Ascending aorta (tissue), 2 donors: ENCODE measurements at places on chromosomes 2 and 18. TPM values are rescaled to one million over a fixed set of nuclear protein-coding genes. Genes with fewer than 3 reads are reported as not detected.

- no peak for DNase-seq
Measured at GRCh38 chr2:114421781-114422180, 20.7 kb upstream of the DPP10 start.

DNA sequence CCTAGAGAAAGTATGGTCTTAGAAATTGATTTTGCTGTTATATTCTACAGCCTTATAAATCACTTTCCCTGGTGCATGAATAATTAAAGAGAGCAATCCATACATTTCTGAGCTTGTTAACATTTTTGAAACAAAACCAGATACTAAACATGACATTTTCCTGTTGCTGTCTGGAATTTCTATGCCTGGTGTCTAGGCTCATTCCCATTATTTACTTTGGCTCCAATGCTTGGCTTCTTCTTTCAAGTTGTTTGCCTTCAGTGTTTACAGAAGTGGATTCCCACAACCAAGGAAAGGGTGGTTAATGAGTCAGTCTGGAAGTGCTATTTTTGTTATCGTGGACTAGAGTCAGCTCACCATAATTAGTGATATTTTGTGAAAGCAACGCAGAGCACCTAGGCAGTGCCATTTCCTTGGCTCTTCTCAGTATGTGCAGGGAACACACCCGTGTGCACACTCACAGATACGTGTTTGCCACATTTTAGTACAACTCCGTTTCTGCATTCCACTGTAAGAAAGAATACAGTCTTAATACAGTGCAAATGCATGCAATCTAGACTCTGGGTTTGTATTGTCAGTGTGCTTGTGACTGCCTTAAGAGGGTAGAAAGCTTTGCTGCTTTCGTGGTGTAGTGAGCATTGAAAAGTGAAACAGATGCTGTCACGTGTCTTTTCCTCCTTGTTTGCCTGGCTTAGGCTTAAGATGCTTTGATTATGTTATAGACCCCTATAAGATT, 185.0 kb upstream of the RASGRP3 start:
- DNase-seq = no peak

DNA sequence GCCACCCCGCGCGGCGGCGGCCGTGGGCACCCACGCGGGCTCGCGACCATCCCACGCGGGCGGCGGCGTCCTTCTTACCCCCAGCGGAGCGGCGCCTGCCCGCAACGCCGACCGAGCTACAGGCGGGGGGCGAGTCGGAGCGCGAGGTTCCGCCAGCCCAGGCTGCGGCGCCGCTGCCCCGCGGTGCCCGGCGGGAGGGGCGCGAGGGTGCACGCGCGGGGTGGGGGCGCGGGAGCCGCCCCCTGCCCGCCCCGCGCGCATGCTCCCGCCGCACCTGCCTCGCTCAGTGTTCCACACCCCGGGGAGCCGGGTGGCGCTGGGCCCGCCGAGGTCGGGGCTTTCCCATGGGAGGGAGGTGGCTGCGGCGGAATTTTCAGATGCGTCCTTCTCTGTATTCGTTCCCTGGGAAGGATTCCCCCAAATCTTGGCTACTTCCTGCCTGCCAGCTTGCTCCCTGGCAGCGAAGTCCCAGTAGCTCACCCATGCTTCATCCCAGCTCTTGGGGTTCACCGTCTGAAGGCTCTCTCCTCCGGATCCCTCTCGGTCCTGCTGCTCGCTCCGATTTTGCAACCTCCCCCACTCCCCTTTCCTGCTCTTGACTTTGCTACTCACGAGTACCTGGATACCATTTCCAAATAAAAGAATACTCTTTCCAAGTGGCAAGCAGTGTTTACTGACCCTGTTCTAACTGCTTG, at the start of gene L3MBTL4:
L3MBTL4 (minus strand) TSS at position 189 of the 695 bp plus-strand sequence. CDS start 103,286 bp downstream, outside the sequence.
- DNase-seq = no peak

DNA sequence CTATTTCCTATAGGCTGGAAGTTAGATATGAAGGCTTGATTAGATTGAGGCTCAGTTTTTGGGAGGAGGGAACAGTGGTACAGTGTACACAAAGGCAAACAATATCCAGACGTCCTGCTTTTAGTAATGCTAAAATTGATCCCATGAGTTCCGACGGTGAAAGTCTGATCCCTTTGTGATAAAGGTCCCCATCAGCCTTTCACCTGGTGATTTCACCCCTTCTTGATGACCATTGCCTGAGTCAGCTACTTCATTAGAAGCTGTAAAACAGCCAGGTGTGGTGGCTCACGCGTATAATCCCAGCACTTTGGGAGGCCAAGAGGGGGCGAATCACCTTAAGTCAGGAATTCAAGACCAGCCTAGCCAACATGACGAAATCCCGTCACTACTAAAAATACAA, 29.7 kb downstream of the TWSG1 start:
- no peak for DNase-seq

DNA sequence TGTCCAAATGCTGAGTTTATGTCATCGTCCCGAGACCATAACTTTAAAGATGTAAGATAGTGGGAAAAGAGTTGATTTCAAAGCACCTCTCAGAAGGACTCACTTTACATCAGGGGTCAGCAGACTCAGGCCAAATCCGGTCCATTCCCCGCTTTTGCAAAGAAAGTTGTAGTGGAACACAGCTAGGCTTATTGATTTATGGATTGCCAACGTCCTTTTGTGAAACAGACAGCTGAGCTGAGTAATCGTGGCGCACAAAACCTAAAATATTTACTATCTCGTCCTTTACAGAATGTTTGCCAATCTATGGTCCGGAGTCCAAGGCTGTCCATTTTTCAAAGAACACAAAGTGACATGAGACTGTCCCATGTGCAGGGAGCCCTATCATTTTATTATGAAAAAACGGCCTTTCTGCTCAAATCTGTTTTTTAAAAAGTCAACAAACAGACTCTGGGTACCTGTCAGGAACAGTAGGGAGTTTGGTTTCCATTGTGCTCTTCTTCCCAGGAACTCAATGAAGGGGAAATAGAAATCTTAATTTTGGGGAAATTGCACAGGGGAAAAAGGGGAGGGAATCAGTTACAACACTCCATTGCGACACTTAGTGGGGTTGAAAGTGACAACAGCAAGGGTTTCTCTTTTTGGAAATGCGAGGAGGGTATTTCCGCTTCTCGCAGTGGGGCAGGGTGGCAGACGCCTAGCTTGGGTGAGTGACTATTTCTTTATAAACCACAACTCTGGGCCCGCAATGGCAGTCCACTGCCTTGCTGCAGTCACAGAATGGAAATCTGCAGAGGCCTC, at the start of gene IL1RN:
IL1RN (plus strand) TSS at position 754 of the 801 bp plus-strand sequence; CDS start at position 781, 27 bp downstream.
- peak; percentile 22 for DNase-seq

DNA sequence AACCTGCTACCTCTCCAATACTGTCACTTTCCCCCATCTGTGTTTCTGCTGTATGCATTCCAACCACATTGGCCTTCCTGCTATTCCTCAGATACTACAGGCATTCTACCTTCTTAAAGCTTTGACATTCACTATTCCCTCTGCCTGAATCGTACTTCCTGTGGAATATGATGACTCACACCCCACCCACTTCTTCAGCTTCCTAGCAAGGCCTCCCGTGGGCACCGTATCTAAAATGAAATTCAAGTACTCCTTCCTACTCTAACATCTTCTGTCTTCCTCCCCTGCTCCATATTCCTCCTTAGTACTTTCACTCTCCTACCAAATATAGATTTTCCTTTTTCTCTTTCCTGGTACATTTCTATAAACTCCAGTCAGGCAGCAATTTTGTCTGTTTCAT, 710.4 kb downstream of the RNF144A start:
- no peak for DNase-seq

EML4 gene
- total RNA-seq = 25.2 TPM

- DNase-seq = no peak
Measured at GRCh38 chr2:25230198-25230947, 62.0 kb upstream of the POMC start.

DNA sequence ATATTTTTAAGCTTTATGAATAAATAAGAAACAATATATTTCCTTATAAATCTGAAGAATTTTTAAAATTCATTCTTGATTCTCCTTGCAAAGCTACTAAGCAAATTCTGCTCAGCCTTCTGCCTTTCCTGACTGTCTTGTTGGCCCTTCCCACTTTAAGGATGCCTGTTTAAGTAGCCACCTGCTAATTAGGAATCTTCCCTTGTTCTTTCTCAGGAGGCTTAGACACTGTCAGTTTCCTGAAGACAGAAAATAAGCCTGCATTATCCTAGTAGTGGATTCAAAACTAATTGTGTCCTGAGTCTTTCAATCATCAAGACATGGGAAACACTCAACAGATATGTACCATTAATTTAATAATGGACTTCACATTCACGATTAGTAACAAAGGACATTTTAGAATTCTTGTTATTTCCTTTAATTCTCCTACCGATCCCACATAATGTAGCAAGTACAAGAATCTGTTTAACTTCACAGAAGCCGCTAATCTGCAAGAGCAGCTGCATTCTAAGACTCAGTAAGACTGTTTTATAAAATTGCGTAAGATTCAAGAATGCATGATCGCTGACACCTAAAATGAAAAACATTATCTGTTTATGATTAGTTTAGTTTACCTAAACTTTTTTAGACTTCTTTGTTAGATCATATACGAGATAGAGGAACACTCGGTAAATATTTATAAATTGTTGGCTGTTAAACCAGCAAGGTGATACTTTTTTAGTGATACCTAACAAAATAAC, 445.4 kb upstream of the DSEL start:
- DNase-seq = no peak

DNA sequence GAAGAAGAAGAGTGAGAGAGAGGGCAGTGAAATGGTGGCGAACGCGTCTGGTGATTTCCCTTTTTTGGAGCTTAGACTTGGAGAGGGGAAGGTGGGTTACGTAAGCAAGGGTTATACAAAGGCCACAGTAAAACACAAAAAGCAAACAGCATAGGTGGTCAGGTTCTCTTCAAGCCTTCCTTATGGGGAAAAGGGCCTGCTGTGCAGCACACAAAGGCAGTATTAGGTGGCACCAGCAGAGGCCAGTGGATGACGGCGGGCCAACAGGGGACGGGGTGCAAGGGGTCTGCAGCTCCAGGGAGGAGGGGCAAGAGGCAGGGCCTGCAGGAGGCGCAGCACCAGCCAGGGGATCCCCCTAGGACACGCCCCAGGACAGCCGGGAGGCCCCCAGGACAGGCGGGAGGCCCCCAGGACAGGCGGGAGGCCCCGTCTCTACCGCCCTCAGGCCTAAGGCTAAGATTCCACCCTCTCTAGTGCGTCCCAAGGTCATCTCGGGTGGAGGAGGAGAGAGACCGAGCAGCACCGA, 32.6 kb upstream of the NPC1 start:
- no peak for DNase-seq

GRCh38 chr2:10079870-10080535, at the start of gene CYS1:
CYS1 (minus strand) TSS chr2:10080411; CDS start chr2:10080223, 188 bp downstream.
- no peak for DNase-seq

DNA sequence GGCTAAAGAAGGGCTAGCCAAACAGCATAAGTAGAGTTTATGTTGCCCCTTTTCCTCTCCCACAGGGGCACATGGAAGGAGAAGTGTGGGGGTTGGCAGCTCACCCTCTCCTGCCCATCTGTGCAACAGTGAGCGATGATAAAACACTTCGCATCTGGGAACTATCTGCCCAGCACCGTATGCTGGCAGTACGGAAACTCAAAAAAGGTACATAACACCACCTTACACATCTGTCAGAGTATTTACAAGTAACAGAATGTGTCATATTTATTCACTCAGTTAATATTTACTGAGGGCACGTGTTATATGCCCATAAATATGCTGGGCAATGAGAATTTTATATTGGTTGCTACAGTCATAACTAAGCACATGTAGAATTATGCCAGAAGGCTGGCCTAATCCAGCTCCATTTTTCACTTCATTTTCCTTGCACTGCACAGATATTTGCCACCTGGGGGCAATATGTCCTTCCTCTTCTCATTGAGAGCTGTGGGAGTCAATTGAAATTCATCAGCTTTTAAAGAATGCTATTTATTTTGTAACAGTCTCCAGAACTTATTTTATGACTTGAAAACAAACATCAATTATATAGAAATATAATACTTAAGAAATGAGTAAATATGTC, 150.6 kb downstream of the RTN4 start:
- no peak for DNase-seq

CXCR4 gene
- total RNA-seq = 15.5 TPM

- DNase-seq = no peak
Measured at GRCh38 chr2:30956995-30957394, 149.7 kb upstream of the CAPN13 start.

SKOR2 gene
- not detected for total RNA-seq

DNA sequence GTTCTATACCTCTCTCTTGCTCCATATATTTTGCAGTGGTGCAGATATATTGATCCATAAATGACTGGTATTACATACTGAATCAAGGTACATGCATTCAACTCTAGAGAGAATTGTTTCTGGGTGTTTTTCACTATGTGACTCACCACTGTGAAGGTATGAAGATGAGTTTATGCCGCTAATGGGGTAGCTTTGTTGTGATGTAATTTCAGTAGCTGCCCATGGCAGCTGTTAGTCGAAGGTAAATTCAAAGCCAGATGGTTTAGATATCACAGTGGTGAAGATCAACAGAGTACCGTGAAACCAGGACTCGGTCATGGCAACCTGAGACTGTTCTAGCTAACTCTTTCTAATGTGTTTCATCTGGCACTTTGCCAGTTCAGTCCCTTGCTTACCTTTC, 50.4 kb downstream of the PKP4 start:
- DNase-seq = no peak

- no peak for DNase-seq
Measured at GRCh38 chr2:168137510-168138180, 109.8 kb downstream of the STK39 start.

CDC42EP3 gene
- total RNA-seq = 65.5 TPM

DNA sequence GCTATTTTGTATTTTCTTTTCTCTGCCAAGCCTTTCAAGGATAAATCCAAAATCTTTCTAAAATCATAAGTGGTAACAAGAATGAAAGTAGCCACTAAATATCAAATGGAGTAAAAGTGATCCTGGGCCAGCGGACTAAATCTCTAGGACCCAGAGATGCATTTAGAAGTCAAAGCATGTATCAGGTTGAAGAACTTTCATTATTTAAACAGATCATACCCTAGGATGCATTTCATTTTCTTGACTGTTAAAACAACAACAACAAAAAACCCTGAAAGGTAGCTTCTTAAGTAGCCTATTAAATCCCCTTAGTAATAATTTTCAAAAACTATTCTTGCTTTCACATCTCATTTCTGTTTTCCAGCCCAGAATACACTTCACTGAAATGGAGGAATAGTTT, 4.8 kb upstream of the POU3F3 start:
- no peak for DNase-seq

GRCh38 chr2:190094316-190094871, 31.9 kb upstream of the MSTN start:
- DNase-seq = no peak

DNA sequence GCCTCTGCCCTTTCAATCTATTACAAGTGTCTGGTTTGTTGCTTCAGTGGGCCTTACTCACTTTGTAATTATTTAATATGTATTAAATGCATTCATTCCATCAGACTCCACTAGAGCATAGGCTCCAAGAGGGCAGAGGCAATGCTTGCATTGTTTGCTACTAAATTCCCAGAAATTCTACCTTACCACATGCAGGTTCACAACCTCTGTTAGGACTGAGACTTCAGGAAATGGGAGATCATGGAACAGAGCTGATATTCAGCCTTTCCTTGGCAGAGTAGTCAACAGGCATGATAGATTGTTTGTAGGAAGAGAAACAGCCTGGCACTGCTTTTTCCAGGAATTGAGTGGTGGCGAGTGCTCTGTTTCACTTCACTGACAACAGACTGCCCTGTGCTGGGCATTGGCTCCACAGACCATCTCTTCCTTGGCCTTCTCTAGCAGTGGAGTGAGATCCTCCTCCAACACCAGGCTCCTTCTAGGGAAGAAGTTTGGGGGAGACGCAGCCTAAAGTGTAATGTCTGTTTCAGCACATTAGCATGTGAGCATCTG, 6.2 kb upstream of the MATN3 start:
- DNase-seq = no peak
